ENCODE measurements at places on chromosomes 7 and 10.

GRCh38 chr7:141915565-141915964 lies 634 bp upstream of the OR9A4 start:
- DNase-seq: no peak

DNA sequence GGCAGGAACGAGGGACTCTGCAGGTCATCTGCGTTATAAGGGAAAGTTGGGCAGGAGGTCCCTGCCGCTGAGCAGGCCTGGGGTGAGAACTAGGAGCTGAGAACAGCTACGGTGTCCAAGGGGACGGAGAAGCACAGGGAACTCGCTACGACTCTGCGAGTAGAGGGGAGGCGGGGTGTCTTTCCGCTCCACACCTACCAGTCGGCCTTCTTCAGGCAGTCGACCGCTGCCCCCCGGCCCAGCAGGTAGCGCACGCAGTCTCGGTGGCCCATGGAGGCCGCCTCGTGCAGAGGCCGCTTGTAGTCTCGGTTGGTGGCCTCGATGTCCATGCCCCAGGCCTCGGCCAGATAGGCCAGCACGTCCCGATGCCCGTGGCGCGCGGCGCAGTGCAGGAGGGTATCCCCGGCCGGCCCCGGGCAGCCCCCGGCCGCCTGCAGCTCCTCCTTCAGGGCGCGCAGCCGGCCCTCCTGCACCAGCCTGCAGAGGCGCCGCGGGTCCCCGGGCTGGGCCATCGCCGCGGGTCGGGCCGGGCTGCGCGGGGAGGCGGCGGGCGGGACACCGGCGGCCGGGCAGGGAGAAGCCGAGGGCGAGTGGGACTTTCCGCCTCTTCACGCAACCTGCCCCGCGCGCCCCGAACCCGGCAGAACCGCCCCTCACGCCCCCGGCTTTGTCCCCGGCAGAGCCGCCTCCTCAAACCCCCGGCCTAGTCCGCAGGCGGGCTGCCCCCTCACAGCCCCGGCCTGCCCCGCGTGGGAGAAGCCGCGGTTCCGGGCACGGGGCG lies 660 bp downstream of the ANKRD16 start:
- DNase-seq: peak; percentile 50

DNA sequence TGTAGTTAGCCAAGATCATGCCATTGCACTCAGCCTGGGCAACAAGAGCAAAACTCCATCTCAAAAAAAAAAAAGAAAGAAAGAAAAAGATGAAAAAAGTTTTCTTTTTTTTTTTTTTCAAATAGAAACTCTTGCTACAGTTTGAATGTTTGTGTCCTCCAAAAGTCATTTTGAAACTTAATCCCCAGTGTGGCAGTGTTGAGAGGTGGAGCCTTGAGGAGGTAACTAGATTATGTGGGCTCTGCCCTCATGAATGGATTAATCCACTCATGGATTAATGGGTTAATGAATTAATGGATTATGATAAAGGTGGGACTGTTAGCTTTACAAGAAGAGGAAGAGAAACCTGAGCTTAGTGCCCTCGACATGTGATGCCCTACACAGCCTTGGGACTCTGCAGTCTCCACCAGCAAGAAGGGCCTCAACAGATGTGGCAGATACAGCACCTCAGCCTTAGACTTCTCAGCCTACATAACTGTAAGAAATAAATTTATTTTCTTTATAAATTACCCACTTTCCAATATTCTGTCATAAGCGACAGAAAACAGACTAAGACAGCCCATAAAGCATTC lies 25.1 kb downstream of the CPEB3 start:
- DNase-seq: no peak

DNA sequence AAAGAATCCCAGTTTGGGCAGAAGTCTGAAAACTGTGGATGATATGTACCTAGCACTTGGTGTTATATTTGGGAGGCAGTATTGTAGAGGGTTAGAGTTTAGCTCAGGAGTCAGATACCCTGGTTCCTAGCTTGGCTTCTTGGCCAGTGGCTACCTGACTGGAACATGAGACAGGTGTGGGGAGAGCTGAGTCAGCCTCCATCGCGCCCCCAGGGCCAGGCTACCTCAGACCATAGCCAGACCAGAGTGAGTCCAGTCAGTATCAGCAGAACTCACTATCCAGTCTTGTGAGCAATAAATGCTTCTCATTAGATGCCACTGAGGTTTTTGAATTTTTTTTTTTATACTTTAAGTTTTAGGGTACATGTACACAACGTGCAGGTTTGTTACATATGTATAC lies 26.0 kb downstream of the CYP3A5 start:
- DNase-seq: no peak

DNA sequence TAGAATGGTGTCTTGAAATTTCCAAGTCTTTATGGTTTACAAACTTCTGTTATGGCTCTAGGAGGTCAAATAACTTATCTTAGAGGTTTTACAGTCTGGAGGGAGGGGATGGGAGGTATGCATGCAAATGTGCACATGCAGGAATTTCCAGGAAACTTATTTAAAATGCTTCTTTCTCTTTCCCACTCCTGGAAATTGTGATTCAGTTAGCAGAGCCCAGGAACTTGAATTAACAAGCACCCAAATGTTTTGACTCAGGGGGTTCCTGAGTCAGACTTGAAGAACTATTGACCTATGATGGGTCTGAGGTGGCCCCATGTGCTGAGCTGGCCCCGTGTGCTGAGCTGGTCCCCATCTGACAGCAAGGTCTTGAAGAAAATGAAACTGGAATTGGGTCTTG lies 669.4 kb downstream of the INHBA start:
- no peak for DNase-seq

DNA sequence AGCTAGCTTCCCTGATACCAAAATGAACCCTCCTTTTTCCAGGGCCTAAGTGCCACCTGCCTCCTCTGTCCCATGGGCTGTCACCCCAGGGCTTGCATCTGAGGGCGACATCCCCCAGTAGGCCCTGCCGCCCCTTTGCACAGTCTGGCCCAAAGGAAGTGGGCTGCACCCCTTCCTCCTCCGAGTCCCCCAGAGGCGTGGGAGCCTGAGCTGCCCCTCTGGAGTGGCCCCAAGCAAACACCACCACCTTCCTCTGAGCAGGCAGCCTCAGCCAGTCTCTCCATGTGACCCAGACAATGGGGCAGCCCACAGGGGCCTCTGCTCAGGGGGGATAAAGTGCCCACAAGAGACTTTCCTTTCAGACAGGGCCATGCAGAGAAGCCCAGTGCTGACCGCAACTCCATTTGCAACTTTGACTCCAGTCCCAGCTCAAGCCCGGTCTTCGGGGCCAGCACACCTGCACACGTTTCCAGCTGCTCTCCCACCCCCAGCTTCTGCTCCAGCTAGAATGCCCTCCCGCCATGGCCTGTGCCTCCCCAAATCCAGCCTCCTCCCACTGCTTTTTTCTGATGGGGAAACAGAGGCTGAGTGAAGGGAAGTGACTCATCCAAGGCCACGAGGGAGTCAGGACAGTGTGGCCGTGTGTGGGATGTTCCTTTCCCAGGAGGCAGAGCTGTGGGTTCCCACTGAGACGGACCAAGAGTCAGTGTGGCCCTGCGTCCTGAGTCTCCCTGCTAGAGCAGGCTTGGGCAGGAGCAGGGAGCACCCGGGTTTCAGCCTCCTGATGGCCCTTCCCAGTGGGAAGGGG lies 111.9 kb downstream of the ZMIZ1 start:
- no peak for DNase-seq

DNA sequence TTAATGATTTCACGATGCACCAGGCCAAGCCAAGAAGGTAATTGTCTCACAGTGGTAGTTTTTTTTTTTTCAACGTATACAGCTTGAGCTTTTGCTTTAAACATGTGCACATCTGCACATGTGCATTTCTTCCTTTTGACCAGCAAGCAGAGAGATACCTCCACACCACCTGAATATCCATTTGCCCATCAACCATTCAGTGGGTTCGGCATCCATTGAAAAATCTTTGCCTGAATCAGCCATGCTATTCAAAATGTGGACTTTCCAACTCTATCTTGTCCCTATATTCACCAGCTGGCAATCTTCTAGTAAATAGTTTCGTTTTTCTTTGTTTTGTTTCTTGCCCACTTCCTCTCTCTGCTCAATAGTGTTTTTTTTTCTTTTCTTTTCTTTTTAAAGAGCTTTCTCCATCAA lies 7.7 kb upstream of the TRA2A start:
- DNase-seq: no peak

DNA sequence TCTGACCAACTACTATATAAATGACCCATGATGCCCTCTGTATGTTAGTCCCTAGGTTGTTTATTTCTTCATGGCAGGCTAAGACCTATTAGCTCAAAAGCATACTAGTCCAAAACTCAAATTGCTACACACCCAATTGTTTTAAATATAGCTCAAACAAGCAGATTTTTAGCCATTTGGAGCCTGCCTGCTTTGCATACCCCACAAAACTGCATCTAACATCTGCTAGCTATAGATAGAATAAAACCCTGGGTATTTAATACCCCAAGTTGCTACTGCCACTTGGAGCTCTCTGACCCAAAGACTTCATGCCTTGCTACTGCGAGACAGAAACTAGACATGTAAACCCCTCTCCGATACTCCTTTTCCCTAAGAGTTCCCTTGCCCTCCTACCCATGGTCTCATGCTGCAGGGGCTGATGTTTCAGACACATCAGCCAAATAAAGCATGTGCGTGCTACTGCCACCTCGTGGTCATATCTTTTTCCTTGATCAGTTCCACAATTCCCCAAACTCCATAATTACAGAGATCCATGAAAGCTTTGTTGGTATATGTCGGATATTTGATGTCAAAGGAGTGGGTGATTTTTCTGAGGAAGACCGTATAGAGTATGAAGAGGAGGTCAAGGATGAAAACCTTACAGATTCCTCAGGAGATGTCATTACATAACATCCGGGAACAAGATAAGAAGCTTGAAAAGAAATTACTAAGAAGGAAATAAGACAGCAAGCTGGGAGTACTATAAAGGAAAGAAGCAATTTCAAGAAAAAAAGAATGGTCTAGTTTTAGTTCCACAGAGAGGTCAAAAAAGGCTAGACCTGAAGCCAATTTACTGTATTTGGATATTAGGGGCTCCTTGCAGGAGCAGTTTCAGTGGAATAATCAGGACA lies 386.6 kb downstream of the SH2D4B start:
- DNase-seq: peak; percentile 20

GRCh38 chr10:132536241-132536876 lies 1.2 kb upstream of the INPP5A start:
- no peak for DNase-seq

DNA sequence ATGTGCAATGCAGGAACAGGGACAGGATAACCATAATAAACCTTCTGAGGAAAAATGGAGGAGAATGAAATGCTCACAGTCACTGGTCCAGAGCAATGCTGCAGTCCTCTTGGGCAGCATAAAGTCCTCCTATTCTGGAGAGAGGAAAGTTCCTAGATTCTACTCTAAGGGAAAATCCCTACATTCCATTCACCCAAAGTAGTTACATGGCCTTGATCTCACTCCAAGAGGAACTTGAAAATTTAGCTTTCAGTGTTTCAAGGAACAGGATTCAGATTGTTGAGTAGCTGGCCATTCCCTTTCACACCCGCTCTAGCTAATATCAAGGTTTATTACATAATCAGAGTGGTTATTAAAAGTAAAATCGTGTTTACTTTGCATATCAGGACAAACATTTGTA lies 168.3 kb downstream of the CHRM2 start:
- DNase-seq: no peak

GRCh38 chr7:157072361-157072760 lies 61.9 kb upstream of the MNX1 start:
- DNase-seq: no peak
